ENCODE measurements at places on chromosomes 7 and 10.

- DNase-seq = no peak
Measured at GRCh38 chr7:151777495-151777880, 99.4 kb downstream of the PRKAG2 start.

GRCh38 chr7:8747338-8747737 lies 313.9 kb downstream of the NXPH1 start:
- no peak for DNase-seq

DNA sequence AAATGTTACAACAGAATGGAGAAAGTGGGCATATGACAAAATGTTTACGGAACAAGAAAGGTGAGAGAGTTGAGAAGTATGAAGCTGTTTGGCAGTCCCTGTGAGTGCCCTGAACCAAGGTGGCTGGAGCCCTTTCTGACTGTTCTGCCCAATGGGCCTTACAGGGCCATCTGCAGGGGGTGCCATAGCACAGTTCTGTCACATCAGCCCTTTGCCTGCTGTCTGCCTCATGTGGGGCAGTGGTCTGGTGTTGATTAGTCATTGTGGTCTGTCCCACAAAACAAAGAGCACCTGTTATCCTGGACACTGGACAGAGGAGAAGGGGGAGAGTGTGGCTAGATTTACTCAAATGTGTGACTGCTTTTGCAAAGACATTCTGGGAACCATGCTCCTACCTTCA lies 51.5 kb upstream of the OSBPL3 start:
- no peak for DNase-seq

DNA sequence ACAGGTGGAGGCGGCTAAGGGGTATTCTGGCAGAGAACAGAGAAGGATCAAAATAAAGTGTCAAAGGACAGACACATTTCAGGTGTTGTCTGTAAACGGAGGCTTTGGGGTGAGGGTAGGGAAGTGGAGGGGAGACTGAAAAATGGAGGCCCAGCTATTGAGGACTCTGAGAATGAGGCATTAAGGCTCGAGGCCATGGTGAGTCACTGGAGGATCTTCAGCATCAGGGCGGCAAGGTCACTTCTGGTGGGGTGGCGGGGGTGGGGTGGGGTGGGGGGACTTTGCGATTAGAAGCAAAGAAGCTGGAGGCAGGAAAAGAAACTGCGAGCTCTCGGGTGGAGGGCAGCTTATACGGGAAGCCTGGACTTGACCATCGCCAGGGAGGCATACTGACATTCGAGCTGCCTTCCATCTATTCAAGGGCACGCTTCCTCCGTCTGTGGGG lies 58.4 kb upstream of the PCGF5 start:
- DNase-seq = no peak

DNA sequence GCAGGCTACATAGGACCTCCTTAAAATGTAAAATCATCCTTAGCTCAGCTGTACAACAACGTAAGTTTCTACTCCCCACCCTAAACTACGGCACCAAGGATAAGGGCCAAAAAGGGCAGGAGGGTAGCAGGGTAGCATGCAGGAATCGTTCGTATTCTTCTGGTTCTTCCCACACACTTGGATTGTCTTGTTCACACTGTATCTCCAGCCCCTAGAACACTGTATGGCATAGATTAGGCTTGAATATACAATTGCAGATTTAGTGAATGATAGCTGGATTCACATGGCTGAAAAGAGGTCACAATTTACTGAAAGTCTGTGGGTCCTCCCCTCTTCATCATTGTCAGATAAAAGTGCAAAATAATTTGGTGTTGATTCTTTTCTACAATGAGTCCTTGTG lies 28.2 kb upstream of the PRKAR2B start:
- DNase-seq = no peak

GRCh38 chr7:148719753-148720152 lies 21.1 kb downstream of the CUL1 start:
- DNase-seq = no peak

DNA sequence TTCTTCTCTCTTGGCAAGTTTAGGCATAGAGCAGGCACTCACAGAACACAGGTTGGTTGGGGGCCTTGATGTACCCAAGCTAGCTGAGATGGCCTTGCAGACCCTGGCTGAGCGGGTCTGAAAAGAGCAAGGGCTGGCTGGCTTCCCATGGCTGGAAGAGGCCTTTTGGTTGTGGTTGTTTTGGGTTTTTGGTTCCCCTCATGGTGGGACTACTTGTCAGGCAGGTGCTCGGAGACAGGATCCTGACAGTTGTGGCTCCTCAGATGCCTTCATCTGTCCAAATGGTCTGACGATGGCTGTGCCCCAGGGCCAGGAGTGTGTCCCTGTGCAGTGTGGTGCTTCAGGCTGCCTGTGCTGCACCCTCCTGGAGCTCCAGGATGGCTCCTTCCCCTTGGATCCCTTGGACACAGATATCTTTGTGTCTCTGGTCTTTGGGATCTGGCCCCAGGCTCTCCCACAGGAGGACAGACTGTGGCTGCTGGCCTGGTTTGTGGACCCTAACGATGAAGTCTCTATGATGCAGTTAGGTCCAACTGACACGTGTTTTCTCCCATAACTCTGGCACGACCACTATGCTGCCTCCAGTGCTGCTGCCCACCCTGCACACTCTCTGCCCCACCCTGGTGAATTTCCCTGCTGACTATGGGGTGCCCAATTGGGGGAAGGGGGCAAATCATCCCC lies 321.5 kb upstream of the ZNF32 start:
- DNase-seq = no peak

- DNase-seq = no peak
Measured at GRCh38 chr10:71804077-71804476, 30.8 kb upstream of the VSIR start.

GRCh38 chr7:26346611-26347203 lies 55.0 kb downstream of the SNX10 start:
- DNase-seq = no peak

DNA sequence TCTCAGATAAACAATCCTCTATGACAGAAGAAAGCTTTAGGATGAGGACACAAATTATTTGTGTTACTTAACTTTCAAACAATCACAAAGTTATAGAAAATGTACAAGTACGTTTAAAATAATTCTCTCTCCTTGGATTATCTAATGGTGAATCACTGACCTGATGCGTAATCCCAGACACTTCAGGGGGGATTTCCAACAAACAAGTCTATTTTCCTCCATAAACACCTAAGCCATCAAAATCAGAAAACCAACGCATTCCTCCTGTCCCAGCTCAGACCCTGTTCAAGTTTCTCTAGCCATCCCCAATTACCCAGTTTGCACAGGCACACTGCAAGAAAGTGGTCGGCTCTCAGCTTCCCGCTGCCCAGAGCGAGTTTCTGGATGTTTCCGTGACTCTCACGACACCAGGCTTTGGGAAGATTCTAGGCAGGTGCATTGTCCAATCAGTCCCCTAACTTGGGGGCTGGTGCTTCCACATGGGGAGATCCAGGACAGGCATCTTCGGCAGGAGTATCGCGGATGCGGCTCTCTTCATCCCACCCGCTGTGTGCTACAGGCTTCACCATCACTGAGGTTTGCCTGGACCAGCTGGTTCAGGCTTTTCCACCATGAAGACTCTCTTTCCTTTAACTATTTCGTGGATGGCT lies 200.0 kb downstream of the ZMYND11 start:
- DNase-seq = no peak

DNA sequence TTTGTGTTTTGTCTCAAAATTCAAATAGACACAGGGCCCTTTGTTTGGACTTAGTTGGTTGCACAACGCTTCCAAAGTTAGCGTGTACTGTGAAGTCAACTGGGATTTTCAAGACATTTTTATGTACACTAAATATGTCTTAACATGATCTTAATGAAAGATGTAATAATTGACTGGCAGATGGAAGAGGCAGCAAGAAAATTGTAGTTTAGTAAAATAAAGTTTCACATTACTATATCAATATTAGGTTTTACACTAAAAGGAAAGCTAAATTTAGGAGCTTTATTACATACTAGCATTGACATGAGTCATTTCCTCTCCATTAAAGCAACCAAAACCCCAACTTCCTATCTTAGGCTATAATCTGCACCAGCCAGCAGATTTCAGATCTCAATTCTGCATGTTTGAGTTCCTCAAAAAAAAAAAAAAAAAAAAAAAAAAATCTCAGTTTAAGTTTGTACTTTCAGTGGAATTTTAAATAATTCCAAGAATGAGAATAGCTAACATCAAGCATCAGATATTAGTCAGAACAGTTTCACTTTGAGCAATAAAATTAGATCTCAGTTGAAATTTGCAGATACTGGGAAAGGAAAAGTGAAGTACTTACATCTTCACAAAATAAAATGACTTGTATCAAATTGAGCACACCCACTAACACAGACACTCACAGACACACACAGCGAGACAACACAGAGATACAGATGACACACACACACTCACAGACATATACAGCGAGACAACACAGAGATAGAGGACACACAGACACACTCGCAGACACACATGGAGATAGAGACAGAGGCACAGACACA lies 346.6 kb upstream of the KLF6 start:
- no peak for DNase-seq

GRCh38 chr7:101772508-101773211 lies 44.8 kb upstream of the CUX1 start:
- no peak for DNase-seq

DNA sequence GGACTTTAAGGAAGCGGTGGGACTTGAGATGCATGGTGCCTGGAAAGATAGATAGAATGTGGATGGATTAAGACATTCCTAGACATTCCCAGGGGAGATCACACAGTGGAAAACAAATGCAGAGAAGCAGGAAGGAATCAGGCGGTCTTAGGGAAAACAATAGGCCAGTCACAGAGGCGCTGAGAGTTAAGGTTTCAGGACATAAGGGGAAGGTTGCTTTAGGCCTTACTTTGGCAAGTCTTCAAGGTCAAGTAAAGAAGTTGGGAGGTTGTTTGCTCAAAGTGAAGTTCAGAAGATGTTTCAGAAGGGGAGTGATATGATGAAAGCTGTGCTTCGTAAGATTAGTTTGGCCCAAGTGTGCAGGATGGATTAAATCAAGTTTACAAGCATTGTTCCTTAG lies 109.4 kb downstream of the SUGCT start:
- no peak for DNase-seq

DNA sequence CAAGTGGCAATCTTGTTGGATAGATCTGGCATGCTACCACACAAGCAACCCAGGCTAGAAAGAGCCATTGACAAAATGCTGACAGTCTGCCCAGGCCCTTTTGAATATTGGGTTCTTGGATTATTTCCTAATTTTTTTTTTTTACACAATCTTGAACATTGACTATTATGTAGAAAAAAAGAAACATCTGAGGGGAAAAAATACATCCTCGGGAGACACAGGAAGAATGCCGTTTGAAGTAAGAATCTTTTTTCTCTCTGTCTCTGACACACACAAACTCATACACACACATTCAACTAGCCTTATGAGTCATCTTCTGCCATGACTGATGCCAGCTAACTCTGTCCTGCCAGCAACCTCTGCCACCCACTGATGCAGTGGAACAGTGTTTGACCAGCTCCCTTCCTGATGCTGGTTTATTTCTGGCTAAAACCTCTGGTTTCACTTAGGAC lies 47.2 kb downstream of the SORBS1 start:
- no peak for DNase-seq

- DNase-seq = no peak
Measured at GRCh38 chr10:71580415-71580814, 139.2 kb downstream of the C10orf105 start.

DNA sequence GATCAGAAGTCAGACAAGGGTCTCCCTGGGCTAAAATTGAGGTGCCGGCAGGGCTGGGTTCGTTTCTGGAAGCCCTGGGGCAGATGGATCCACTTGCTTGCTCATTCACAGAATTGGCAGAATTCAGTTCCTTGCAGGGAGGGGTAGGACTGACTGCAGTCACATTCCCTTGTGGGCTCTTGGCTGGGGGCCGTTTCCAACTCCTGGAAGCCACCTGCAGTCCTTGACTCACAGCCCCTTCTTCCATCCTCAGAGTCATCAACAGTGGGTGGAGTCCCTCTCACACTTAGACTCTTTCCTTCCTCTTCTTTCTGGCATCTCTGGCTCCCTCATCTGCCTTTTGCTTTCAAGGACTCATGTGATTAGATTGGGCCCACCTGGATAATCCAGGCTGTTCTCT lies 54.6 kb upstream of the NANOS1 start:
- no peak for DNase-seq

- no peak for DNase-seq
Measured at GRCh38 chr7:28276298-28276697, 95.7 kb upstream of the JAZF1 start.

DNA sequence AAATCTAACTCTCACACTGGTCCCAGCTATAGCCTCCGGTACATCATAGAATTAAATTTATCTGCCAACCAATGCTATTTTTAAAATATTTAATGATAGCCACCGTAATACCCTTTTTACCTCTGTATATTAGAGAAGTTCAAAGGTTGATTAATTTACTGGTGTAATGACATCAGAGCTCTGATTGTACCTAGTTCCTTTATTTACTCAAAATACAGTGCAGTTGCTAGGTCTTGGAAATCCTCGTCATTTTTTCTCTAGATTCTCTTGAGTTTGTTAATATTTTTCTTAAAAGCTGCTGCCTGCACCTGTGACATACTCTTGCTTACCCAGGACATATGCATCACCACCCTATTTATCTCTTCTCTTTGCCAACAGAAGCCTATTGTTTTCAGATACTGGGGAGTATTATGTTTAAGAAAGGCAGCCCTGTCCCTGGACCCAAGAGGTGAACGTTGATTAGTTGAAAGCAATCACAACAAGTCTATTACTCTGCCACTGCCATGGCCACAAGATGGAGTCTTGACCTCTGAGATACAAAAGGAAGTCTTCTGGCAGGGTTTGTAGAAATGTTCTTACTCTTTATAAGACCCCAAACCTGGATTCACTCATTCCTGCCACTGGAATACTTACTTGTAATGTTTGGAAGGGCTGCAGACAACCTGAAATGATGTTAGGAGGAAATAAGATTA lies 25.6 kb upstream of the TMEM26 start:
- DNase-seq = no peak

DNA sequence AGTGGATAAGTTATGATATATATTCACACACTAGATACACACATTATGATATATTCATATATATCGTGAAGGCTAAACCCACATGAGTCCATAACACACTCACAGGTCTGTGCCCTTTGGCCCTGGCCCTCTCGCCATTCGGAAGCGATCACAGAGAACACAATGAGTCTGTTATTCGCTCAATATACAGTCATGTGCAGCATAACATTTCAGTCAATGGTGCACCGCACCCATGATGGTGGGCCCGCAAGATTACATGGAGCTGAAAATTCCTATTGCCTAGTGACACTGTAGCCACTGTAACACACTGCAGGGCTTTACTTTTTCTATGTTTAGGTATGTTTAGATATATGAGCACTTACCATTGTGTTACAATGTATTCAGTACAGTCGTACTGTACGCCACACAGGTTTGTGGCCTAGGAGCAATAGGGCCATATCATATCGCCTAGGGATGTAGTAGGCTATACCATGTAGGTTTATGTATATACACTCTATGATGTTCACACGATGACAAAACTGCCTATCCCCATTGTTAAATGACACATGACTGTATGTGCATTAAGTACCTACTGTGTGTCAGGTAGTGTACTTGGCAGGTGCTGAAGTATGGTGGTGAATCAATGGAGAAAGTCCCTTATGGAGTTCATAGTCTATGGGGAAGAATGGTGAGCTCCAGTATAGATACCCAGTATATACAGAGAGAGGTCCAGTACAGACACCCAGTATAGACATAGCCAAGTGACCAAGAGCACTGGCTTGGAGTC lies 198.8 kb upstream of the KLF14 start:
- no peak for DNase-seq
